ENCODE measurements at places on chromosomes 12 and 14.

GRCh38 chr12:116502141-116502725 is 56.9 kb upstream of the MAP1LC3B2 start:
- no peak for DNase-seq

GRCh38 chr12:128690641-128691040 is 133.1 kb downstream of the SLC15A4 start:
- no peak for DNase-seq

GRCh38 chr12:49925433-49926204 is 21.9 kb upstream of the FAIM2 start:
- DNase-seq, result no peak

DNA sequence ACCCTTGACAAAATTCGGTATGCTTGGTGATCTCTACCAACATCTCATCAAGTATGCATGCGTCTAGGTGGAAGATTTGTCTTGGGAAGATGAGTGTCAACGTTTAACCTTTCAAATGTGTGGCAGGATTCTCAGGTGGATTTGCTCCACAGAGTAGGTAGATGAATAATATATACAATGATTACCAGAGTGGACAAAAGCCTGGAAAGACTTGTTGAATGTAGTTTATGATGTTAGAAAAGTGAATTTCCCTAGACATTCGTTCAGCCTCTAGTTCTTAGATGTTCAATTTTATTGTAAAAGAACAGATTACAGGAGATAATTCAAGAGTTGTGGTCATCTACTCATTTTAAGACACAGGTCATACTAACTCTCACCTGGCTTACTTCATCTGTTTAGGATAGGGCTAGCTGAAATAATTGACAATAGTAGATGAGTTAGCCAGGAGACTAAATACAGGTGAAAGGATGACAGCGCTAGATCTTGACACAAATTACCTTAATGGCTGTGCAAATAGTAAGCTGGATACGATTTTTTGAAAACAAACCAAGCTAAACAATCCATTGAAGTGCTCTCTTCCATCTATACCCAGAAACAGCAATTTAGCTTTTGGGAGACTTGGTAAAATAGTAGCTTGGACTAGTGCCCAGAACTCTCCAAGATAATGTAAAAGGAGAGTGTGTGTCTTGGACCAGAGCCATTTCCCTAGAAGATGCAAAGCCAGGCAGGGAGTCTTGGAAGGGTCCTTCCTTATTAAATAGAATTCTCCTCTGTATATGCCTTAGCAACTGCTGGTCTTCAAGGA is 168.0 kb downstream of the DACT1 start:
- DNase-seq, result no peak

Data from aorta (tissue), 5 donors.